ENCODE measurements at places on chromosomes 11 and 22.

- no peak for DNase-seq
Observed at GRCh38 chr22:27456696-27457503, 344.7 kb downstream of the MN1 start.

DNA sequence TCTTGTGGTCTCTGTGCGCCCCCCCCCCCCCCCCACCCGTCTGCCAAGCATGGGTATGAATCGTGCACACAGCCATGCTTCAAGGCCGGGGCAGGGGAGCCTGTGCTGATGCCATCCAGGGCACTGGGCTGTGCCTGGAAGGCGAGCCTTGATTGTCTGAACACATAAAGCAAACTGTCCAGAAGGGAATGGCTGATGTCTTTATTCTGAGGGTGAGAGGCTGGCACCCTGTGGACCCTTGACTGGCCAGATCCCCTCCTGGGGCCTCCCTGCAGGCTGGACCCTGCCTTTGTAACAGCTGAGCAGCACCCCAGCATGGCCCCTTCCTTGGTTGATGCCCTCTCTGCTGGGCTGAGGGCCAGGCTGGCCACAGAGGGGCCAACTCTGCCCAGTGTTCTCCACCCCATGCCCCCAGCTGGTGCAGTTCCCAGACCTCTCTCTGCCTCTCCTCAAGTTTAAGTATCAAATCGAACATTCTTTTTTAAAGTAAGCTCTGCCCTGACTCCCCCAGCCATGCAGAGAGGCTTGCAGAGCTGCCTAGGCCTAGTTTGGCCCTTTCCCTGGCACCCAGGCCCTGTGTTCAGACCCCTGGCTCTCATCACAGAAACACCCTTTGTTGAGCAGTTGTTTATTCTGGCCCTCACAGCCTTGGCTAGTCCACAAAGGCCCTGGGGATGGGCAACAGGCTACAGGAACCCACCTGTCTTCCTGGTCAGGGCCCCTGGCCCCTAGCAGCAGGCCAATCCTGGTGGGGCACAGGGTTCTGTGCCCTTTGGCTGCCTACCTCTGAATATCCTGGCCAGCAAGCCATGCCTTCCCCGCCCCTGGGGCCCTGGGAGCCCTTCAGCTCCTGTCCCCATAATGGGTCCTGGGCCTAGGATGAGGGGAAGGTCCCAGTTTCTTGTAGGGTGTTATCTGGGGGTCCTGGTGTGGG lies 3.9 kb upstream of the RANBP1 start:
- no peak for DNase-seq

DNA sequence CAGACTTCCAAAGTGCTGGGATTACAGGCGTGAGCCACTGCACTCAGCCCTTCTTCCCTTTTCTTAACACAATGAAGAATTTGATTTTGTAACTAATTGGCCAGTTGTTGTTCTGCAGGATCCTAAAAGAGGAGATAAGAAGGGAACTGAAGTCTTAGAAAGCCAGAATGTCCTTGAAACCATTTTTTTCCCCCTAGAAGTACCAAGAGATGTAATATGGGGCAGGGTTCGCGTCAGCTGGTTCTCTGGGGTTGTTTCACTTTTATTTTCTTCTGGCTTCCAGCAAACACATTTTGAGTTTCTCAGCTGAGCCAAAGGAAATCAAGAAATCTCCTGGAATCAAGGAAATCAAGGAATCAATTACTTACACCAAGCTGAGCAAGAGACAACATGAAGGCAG lies 7.6 kb upstream of the NUCB2 start:
- DNase-seq: no peak

- DNase-seq: no peak
Observed at GRCh38 chr22:42922374-42923191, 65.5 kb upstream of the ARFGAP3 start.

DNA sequence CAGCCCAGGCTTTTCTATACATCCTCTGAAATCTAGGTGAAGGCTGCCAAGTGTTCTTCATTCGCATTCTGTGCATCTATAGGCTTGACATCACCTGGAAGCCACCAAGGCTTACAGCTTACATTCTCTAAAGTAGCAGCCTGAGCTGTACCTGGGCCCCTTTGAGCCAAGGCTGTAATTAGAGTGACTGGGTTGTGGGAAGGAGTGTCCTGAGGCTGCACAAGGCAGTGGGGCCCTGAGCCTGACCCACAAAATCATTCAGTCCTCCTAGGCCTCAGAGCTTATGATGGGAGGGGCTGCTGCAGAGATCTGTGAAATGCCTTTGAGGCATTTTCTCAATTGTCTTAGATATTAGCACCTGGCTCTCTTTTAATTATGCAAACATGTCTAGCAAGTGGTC lies 33.0 kb upstream of the RDX start:
- no peak for DNase-seq

- DNase-seq: no peak
Observed at GRCh38 chr22:20058989-20059770, 20.9 kb upstream of the DGCR8 start.
